ENCODE measurements at places on chromosomes 2 and 18.

DNA sequence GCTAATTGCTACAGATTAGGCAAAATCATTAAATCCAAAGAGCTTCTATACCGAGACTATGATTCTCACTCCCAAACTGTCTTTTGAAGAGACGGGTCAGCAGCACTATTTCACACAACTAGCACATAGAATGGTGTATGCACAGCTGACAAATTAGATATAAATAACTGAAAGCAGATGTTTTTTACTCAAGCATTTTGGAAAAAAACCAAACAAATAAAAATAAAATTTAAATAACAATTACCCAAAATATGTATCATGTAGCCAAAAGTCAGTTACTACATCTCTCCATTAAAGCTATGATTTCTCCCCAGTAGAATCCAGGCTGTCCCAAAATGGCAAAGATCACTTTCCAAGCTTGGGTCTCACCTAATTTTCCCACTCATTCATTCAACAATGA is 107.9 kb downstream of the TMEM163 start:
- DNase-seq: no peak

- DNase-seq: no peak
Observed at GRCh38 chr2:68747900-68748299, 13.3 kb downstream of the ARHGAP25 start.

DNA sequence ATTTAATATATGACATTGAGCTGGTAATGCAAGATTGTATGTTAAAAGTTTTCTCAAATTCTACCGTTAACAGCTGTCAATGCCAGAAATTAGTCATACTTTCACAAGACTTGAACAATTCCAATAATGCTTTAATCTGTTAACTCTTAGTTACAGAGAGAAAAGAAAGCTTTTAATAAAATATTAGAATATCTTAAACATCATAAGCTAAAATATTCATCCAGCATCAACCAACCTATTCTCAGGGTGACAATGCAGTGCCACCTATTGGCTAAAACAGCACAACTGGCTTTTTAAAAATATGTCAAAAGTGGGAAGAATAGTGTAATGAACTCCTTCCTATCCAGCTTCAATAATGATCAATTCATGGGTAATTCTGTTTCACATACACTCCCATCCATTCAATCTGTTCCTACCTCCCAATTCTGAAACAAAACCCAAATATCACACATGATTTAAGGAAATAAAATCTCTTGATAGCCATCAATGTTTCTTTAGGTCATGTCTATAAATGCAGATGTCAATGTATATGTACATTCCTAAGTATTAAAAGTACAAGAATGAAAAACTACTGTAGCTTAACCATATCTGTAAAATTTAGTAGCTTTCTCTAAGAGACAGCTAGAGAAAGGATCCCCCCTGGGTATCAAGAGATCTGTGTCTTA is 79.8 kb upstream of the CCDC141 start:
- no peak for DNase-seq

GRCh38 chr2:81644189-81644588 is 1339.6 kb upstream of the LRRTM1 start:
- no peak for DNase-seq

- DNase-seq: no peak
Observed at GRCh38 chr18:29491907-29492306, 1315.0 kb upstream of the CDH2 start.

DNA sequence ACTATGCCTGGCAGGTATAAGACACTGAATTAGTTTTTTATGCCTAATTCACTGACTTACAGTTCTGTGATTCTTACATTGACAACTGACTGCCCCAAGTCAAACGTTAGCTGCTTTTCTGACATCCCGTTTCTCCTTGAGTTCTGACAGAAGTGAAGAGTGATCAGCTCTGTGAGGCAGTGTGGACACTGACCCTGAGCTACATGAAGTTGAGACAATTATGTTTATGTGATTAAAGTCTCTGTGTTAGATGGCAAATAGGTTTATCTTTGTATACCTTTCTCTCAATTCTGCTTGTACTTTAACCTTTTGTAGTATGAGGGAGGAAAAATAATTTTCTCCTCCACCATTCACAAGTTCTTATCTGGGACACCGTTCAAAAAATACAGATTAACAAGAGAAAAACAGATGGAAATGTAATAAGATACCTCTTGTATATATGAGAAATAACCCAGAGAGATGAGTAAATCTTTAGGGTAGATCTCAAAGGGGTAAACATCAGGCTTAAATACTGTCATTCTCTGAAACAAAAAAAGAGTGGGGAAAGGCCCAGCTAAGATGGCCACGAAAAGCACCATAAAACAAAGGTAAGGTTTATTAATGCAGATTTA is 85.4 kb upstream of the B3GNT2 start:
- DNase-seq: no peak

DNA sequence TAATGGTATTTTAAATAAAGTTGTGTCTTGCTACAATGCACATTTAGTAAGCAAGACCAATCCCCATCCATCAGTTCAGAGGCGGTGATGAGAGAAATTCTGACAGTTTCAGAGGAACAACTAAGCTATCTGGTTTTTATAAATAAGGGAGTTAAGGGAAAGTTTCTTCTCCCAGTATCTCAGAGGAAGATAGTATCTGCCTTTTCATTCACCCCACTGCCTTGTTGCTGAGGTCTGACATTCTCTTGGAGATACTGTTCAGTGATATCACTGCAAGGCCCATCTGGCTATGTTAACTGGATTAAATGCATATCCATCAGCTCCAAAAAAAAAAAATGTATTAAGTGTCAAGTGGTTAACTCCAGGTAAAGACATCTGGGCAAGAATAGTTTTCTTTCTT is 47.9 kb downstream of the RBMS1 start:
- no peak for DNase-seq

DNA sequence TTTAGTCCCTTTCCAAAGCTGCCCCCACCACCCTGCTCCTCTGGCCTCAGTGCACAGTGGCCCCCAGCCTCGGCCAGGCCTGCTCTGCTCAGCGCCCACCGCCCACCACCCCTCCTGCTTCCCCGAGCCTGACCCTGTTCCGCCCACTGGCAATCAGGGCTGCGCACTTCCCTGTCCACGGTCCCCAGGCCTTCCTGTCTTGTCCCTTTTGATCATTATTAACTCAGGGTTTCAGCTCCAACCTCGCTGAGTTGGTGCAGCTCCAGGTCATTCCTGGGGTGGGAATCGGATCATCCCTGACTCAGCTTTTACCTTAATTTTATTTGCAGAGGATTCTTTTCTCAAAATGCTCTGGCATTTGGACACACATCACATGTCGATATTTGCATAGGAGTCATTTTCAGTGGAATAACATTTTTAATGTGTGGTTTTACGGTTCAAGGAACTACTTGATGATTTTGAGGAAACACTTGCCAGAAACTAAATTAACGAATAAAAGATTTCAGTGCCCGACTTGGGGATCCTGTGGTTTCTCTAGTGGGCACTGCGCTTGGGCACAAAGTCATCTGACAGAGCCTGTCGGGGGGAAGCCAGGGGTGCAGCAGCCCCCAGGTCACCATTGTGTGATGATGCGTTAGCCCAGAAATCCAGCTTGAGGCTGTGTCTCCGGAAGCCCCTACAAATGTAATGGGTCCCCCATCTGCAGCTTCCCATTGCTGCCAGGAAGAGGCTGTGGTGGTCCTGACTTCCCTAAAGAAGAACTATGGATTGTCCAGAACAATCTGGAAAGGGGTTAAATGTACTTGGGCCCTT is 1.0 kb upstream of the ESPNL start:
- no peak for DNase-seq

DNA sequence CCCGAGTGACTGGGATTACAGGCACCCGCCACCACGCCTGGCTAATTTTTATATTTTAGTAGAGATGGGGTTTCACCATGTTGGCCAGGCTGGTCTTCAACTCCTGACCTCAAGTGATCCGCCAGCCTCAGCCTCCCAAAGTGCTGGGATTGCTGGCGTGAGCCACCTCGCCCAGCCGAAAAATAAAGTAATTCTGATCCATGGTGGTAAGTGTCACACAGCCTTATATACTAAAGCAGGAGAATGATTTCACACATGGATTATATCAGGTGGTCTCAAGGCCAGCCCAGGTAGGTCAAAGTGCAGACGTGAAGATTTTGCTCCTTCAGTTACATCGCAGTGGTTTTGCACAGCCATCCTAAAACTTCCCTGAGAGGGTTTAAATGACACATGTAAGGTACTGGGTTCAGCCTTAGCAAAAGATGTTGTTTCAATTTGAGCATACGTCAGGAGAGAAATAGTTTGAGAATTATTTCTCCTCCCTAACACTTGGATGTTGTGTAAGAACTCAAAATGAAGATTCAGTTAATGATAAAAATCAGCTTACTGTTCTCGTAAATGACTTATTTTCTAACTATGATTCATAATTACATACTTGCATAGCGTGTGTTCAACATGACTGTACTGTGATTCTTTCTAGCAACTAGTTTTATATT is 93.0 kb upstream of the SLC39A10 start:
- DNase-seq: no peak

DNA sequence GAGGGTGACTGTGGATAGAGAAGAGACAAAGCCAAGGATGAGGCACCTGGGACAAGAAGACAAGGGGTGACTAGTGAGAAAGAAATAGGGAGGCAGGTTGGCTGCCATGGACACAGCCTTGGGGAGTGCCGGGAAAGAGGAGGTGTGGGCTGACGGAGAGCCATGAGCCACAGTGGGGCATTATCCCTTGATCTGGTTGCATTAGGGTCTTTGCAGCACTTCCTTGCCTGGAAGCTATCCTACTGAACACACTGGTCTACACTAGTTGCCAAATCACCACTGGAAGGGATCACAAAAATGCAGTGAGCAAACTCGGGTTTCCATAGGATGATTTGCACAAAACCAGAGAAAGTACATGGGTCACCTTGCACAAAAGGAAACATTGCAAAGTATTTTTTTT is 27.7 kb upstream of the ASB18 start:
- no peak for DNase-seq

GRCh38 chr2:174166261-174166660 is 82.1 kb downstream of the OLA1 start:
- no peak for DNase-seq

DNA sequence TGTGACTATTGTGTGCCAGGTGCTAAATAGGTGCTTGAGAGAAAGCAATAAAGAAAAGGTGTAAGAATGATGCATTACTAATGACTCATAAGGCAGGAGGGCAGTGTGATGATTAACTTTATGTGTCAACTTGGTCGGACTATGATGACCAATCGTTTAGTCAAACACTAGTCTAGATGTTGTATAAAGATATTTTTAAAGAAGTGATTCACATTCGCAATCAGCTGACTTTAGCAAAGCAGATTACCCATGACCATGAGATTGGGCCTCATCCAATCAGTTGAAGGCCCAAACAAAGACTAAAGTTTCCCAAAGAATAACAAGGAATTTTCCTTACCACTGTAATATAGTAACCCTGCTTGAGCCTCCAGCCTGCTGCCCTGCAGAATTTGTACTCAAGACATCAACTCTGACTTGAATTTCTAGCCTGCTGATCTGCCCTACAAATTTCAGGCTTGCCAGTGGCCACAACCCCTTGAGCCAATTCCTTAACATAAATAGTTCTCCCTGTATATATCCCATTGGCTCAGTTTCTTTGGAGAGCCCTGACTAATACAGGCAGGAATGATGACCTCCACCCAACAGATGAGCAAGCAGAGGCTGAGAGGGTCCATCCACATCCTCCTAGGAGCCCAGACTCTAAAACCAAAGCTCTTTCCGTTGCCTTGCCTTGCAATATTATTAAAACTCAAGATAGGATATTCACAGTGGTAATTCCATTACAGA is 132.6 kb downstream of the ACTR3 start:
- no peak for DNase-seq

GRCh38 chr18:8538935-8539334 is 70.3 kb upstream of the RAB12 start:
- DNase-seq: no peak

DNA sequence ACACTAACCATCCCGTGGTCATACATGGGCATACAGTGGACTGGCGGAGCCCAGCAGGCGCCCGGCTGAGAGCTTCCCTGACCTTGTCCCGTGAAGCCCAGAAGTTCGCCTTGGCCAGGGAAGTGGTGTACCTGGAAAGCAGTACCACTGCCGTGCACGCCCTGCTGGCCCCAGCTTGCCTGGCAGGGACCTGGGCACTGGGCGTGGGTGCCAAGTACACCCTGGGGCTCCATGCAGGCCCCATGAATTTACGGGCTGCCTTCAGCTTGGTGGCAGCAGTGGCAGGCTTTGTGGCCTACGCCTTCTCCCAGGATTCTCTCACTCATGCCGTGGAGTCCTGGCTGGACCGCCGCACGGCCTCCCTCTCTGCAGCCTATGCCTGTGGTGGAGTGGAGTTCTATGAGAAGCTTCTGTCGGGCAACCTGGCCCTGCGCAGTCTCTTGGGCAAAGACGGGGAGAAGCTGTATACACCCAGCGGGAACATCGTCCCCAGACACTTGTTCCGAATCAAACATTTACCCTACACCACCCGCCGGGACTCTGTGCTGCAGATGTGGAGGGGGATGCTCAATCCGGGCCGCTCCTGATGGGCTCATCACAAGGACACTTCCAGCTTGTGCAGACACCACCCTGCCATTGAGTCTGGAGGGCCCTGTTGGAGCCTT is 2.3 kb downstream of the TMEM177 start:
- DNase-seq: no peak

DNA sequence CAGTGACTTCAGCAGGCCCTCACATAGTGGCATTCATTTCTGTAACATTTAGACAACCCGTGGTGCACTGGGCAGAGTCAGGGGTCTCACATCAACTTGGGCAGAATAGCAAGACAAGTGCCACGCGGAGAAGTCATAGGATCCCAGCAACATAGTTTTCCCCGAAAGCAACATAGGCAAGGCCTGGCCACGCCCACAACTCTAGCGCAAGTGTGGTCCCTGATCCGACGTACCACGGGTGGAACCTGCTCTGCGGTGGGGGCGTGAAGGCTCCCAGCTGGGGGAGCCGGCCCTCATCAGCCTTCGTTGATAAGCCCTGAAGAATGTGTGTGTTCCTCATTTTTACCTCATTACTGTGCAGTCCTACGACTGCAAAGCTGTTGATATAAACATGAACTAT is 261.2 kb downstream of the EIPR1 start:
- DNase-seq: no peak

DNA sequence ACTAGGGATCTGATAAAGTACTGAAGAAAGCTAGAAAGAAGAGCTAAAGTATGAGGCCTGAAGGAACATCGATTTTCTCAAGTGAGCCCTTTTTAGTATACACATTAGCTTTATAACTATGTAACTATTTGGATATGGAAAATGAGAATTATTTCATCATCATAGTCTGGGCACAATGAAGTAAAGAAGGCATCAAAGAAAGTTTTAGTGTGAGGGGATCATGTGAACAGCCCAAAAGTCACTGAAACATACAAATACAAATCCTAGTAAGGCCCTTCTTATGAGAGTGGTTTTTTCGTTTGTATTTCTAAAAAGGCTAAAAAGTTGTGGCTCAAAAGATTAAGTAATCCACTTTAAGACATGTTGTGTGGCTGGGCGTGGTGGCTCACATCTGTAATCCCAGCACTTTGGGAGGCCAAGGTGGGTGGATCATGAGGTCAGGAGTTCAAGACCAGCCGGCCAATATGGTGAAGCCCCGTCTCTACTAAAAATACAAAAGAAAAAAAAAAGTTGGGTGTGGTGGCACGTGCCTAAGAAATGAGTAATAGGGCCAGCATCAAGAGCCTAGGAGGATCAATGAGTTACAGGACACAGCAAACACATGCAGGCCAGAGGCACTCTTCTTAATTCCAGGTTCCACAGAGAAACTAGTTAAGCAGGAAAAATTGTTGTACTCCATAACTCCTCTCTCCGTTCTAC is 61.9 kb downstream of the PUM2 start:
- DNase-seq: no peak
